Stimulated activated CD4-positive, alpha-beta T cell treated with anti-CD3 and anti-CD28 coated beads, Interleukin-1b, Interleukin-23, amount 100 ng/mL, for 1 hour (primary cell): ENCODE measurements at places on chromosomes 3 and 15.

DNA sequence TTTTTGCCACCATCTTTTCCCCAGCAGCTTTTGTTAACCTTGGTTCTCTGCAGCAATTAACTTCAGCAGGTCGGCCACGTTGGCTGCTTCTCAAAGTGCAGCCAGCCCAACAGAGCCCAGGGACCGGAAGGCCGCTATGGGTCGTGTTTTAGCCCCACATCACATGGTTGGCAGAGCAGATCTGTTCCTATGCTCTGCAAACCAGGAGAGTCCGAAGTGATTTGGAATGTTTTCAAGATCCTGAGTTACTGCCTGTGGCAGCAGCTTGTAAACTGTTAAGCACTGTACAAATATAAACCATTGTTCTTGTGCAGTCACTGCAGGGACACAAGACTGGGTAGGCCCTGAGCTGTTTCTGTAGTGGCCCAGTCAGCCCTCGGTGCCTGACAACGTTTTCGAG, 69.6 kb upstream of the MYZAP start:
- DNase-seq: no peak

- no peak for DNase-seq
Measured at GRCh38 chr15:46502667-46503066, 867.8 kb downstream of the SQOR start.

DNA sequence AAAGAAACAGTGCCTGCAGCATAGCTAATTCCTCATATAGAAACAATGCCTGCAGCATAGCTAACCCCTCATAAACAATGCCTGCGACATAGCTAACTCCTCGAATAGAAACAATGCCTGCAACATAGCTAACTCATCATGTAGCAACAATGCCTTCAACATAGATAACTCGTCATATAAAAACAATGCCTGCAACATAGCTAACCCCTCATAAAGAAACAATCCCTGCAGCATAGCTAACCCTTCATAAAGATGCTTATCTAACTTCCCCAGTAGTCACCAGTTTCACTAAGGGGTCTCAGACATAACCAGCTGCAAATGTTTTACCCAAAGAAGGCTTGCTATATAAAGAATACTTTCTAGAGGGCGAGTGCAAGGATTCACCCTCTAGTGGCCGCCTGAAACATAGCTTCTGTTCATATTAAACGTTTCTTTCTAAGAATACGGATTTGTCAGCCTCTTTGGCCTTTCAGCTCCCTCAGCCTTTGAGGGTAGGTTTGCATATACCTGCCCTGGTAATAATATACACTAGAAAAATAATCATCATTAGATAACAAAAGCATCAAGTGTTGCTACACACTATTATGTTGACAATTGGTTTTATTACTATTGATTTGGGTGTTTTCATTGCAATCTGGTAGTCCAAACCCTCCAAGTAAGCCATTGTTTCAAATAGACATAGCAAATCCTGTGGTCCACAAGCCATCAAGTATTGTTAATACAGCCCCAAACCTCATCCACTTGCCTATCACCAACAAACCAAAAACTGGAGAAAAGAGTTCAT, 44.4 kb upstream of the FAN1 start:
- no peak for DNase-seq

DNA sequence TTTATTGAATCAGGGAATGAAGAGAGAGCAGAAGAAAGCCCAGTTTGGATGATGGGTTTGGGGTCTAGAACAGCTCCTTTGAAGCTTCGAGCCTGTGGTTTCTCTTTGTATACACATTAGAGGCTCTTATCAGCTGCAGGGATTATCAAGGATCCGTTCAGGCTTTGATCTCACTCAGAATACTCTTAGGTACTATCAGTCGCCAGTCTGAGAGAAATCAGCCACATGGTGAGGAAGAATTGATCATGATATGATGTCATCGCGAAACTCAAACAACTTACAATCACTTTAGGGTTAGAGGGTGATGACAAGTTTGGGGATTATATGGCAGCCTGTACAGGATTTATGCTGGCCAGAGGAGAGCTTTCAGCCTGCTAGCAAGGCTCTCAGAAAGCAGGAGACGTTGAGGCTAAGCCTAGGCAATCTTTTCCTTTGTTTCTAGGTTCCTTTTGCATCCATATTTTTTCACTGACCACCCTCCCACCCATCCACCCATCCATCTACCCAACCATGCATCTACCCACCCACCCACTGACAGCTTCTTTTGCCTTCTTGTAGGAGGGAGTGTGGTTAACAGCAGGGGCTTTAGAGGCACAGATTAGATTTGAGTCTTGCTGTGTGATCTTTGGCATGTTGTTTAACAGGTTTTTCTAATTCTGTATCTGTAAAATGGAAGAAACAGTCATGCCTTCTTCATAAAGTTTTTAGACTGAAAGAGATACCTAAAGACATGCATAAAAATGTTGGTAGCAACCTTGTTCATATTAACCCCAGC, 330.4 kb upstream of the LRRFIP2 start:
- no peak for DNase-seq

GRCh38 chr15:73051391-73051806, 864 bp upstream of the NEO1 start:
- DNase-seq: no peak

GRCh38 chr15:26841514-26841913, 25.3 kb upstream of the GABRA5 start:
- DNase-seq: no peak

DNA sequence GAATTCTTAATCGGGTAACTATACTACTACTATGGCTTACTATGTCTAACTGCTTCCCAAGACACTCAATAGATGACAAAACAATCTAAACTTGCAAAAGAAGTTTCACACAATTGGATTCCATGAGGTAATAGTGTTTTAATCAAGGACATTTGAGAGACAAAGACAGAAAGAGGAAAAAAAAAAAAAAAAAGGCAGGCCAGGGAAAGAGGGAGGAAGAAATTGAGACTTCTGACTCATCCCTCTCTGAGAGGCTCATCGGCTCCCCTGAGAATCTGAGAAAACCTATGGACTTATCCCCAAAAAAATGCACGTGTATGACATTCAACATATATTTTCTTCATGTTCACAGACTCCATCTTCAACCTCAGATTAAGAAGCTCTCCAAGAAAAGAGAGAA, 61.0 kb downstream of the SCAPER start:
- DNase-seq: no peak

DNA sequence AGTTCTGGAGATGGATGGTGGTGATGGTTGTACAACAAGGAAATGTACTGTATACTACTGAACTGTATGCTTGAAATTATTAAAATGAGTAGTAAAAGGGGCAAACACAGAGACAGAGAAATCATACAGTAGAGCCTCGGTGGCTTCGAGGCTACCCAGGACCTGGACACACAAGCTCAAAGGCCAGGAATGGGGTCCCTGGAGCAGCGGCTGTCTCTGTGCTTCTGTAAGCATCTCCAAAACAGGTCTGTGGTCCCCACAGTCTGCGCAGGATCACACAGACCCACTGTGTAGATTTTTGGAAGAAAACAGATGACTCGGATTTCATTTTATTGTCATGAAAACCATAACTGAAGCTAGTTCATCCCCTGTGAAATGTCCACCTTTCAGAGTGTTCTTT, 39.7 kb downstream of the PGPEP1L start:
- no peak for DNase-seq

- no peak for DNase-seq
Measured at GRCh38 chr3:137347817-137348368, 390.1 kb downstream of the IL20RB start.

- DNase-seq: no peak
Measured at GRCh38 chr15:90441027-90441426, 53.0 kb downstream of the IQGAP1 start.

GRCh38 chr3:37248164-37248563, 73.8 kb upstream of the LRRFIP2 start:
- no peak for DNase-seq

DNA sequence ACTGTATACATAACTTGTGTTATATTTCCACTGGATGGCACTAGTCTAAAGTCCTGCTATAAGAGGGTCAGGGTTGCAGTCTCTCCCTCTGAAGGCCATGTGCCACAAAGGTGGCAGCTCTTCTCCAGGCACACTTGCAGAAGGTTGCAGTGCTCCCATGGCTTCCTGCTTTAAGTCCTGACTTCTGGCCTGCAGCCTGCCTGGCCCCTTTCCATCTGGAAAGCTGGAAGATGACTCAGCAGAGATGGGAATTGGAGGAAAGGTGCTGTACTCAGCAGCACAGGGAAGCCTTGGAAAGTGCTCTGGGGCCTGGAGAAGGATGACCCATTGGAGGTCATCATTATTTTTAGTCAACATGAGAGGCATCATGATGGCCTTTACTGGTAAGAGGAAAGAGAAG, 40.9 kb upstream of the MRPL3 start:
- no peak for DNase-seq

DNA sequence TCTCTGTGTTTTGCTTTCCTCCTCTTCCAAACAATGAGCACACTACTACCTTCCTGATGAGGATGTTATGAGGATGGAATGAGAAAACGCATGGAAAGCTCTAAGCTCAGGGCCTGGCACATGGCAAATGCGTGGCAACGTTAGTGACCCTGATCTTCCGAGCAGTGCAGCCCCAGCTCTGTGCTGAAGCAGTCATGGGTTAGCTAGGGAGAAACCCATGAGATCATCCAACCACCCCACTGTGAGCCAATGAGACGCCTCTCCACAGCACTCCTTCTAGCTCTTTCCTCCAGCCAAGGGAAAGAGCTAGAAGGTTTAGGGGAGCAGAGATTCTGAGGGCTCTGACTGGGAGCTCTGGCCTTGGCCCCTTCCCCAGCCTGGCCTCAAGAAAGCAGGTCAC, 4.5 kb downstream of the CPN2 start:
- no peak for DNase-seq

DNA sequence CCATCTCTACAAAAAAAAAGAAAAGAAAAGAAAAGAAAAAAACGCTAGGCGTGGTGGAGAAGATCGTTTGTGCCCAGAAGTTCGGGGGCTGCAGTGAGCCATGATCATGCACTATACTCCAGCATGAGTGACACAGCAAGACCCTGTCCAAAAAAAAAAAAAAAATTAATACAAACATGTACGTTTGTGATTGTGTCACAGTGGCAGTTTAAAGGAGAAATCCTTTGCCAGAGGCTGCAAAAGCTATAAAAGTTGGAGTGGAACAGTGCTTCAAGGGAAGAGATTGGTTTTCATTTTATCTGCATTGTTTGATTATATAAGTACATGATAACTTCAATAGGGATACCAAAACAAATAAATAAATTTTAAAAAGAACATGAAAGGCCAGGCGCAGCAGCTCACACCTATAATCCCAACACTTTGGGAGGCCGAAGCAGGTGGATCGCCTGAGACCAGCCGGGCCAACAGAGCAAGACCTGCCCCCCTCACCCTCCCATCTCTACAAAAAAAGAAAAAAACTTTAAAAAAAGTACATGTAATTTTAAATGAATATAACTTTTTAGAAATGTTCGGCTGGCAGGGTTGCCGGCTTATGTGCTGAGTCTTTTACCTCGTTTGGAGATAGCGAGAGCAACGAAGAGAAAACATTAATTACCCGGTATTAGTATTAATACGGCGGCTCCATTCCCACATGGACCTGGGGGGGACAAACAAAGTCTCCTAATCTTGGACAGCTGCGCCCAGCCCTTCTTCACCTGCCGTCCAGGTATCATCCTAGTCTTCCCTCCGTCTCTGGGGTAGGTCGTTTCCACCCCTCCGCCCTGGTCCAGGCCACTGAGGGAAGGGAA, 573 bp upstream of the DIS3L start:
- no peak for DNase-seq

DNA sequence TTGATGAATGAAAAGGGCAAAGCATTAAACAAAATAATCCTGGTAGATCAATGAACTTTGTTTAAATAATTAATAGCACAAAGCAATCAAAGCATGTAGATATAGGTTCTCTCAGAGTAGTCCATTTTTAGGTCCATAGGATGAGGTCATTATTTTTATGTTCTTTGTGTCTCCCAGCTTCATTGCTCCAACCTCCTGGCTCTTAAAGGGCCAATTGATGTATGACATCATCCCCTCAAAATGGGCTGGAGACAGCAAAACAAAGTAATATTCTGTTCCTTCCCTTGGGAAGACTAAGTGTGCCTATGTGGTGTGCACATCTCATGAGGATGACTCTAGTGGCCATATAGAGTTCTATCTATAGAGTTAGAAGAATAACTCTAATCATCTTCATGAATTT, 49.5 kb downstream of the HMG20A start:
- DNase-seq: no peak

DNA sequence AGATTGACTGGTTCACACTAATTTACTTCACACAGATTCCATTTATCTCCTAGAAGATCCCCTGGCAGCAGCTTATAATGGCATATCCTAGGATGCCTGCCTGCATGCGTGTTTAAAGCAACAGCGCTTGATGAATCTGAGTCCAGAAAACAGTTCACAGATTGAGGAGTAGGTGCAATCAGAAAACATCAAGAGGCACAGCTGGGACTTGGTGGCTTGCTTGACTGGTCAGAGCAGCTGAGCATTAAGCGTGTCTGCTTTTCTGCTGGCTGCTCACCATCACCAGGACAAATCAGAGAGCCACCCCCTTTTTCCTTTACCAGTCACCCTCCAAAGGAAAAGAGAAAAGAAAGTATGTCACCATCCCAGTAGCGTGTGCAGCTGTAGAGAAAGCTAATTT, 223.6 kb downstream of the WDR72 start:
- DNase-seq: no peak

DNA sequence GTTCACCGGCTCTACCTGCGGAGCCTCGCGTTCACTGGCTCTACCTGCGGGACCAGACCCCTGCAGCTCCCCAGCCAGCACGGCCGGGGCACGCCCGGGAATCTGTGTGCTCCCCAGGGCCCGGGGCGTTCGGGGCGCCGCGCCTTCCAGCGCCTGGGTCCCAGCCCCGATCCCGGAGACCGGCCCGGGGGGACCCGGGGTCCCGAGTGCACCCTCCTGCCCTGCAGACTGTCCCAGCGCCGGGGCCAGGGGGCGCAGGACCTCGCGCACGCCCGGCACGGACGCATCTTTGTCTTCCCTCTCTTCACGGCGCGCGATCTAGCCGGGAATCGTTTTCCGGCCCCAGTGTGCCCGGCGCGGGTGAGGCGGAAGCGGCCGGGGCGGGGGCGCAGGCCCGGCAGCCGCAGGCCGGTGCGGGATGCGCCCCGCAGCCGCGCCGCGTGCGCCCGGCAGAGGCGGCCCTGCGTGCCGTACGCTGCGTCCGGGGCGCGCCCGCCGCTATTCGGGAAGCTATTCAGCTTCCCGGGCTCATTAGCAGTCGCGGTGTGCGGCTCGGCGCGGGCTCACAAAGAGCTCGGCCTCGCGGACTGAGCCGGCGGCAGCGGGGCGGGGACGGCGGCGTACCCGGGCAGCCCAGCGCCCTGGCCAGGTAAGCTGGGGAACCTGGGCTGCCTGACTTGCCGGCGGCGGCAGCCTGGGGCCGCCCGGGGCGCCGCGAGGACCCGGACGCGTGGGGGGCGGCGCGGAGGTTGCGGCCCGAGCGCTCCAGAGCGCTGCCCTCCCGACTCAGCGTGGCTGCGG, at the start of gene APBA2:
Gene APBA2, plus strand, starts transcription at position 345 of the 801 bp plus-strand sequence. CDS start 167,911 bp downstream, outside the sequence.
- no peak for DNase-seq

GRCh38 chr3:129304962-129305222, 26.2 kb downstream of the HMCES start:
- DNase-seq: no peak
